ENCODE measurements at places on chromosomes 7 and 10.

DNA sequence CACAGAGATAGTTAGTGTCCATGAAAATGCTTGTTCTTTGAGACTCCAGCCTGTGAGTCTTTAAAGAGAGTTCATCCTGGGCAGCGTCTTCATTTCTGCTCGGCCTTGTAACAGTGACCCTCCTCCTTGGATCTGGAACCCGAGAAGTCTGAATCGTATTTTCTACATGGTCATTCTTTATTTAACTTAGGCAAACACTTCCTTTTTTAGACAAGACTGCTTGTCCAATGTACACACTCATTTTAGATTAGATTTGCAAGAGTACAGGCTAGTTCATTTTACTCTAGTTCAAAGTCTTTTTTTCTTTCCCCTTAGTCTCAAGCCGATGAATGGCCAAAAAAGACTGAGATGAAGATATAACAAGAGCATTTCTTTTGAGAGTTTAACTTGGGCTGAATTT lies 133.5 kb downstream of the CHN2 start:
- no peak for DNase-seq

- DNase-seq = no peak
Observed at GRCh38 chr7:128203710-128204214, 37.3 kb upstream of the LEP start.

- DNase-seq = no peak
Observed at GRCh38 chr10:7388602-7389001, 22.2 kb downstream of the SFMBT2 start.

GRCh38 chr7:51314726-51315125 lies 1.9 kb downstream of the COBL start:
- no peak for DNase-seq

GRCh38 chr10:111579473-111579872 lies 502.6 kb downstream of the ADRA2A start:
- no peak for DNase-seq

DNA sequence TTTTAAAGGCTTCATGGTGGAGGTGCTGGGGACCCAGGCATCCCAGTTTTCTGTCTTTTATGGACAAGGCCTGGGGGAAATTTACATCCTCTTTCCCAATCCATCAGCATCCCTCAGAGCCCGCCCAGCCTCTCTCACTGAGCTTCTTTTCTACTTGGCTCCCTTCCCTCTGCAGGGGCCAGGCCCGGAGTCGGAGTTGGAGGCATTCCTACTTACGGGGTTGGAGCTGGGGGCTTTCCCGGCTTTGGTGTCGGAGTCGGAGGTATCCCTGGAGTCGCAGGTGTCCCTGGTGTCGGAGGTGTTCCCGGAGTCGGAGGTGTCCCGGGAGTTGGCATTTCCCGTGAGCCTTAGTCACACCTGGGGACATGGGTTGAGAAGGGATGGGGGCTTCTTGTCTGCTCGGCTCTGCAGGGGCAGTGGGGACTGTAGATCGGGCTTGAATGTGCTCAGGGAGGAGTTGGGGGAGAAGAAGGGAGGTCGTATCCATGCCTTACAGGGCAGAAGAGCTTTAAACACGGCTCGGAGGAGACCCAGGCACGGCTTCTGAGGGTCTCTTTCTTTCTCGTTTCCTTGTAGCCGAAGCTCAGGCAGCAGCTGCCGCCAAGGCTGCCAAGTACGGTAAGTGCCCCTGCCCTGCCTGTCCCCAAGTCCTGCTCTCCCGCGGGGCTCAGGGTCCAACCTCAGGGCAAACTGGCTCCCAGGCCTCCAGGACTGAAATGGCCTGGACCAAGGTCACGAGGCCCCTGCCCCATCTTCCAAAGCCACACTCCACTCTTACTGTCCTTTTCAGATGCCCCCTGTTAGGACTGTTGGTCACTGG lies 27.3 kb upstream of the LIMK1 start:
- DNase-seq = no peak

GRCh38 chr10:105187243-105187642 lies 546.2 kb downstream of the SORCS3 start:
- DNase-seq = no peak

- no peak for DNase-seq
Observed at GRCh38 chr7:12783421-12784095, 96.1 kb downstream of the ARL4A start.

DNA sequence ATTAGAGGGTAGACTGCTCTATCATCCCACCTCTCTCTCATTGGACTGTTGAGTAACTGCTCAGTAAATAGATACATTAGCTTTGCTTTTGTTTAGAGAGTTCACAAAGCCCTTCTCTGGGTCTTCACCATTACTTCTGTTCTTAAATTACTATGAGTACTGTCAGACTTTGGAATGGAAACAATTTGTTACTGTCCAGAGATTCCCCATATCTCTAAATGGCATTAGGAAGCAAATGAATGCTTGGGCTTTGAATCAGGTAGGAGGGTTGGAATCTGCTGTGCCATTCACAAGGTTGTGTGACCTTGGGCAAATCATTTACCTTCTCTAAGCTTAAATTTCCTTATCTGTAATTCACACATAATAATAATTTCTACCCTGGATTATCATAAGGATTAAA lies 541.0 kb upstream of the FZD8 start:
- no peak for DNase-seq

GRCh38 chr10:112805701-112806100 lies 144.3 kb upstream of the TCF7L2 start:
- DNase-seq = no peak

- DNase-seq = no peak
Observed at GRCh38 chr10:123442901-123443300, 223.3 kb upstream of the GPR26 start.

DNA sequence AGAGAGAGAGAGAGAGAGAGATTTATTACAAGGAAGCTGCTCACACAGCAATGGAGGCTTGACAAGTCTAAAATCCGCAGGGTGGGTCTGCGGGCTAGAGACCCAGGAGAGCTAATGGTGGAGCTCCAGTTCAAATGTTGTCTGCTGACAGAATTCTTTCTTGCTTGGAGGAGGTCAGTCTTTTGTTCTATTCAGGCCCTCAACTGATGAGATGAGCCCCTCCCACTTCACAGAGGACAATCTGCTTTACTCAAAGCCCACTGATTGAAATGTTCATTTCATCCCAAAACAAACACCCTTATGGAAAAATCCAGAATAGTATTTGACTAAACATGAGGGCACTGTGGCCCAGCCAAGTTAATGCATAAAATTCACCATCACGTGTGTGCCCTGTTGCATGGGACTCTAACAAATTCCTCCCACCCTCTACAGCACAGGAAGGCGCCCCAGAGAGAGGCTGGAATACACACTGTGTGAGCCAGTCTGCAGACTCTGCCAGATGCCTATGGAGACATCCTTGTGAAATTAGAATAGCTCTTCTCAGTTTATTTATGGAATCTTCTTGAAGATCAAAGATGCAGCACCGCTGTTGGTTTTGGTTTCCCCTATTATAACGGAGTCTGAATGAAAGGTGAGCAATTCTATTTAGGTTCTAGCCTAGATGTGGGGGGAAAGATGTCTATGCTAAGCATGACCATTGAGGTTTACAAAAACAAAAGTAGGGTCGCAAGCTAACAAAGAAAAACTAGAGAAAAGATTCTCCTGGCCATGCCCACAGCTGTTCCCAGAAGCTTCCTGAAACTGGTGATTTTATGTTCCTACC lies 123.0 kb upstream of the SFMBT2 start:
- DNase-seq = no peak

DNA sequence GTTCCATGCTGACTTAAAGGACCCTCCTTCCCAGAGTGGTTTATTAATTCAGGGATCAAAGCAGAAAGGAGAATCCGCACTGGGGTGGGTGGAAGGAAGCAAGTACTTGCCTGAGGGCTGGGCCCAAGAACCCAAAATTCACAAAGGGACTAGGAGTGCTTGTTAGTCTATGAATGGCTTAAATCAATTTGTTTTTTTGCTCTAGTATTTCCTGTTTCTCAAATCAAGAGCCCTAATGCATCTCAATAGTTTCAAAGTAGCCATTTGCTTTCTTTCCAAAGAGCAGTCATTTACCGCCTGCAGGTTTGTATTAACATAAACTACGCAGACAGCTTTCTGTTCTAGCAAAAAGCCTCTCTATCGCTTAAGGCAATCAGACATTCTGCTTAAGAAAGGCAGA lies 44.2 kb upstream of the SLC35G1 start:
- no peak for DNase-seq

DNA sequence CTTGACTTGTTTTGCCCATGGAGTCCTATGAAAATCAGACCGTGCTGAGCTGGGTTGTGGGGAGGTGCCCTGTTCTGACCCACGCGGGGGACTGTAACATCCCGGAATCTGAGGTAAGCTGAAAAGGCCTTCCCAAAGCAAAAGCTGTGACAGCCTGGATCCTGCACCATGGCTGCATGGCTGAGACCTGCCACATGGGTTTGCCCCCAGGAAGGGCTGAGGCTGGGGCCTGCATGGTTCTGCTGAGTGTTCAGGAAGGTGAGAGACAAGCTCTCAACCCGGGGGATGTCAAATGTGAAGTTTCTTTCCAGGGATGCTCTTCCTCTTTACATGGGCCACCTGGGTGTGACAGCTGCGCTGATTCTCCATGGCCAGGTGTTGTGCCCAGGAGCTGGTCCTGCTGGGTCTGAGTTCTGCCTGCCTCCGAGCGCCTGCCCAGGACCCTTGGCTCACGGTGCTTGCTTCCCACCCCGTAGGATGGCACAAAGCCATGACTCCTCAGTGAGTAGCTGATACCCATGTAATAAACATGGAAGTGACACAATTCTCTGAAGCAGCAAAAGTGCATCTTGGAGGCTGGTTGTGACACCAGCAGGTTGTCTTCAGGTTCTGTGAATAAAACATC lies 58.3 kb downstream of the VIPR2 start:
- no peak for DNase-seq

DNA sequence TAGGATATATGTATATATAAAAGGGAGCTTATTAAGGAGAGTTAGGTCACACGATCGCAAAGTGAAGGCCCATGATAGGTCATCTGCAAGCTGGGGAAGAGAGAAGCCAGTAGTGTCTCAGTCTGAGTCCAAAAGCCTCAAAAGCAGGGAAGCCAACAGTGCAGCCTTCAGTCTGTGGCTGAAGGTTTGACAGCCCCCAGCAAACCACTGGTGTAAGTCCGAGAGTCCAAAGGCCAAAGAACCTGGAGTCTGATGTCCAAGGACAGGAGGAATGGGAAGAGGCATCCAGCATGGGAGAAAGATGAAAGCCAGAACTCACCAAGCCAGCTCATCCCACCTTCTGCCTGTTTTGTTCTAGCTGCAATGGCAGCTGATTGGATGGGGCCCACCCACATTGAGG lies 88.9 kb upstream of the TBX20 start:
- no peak for DNase-seq

DNA sequence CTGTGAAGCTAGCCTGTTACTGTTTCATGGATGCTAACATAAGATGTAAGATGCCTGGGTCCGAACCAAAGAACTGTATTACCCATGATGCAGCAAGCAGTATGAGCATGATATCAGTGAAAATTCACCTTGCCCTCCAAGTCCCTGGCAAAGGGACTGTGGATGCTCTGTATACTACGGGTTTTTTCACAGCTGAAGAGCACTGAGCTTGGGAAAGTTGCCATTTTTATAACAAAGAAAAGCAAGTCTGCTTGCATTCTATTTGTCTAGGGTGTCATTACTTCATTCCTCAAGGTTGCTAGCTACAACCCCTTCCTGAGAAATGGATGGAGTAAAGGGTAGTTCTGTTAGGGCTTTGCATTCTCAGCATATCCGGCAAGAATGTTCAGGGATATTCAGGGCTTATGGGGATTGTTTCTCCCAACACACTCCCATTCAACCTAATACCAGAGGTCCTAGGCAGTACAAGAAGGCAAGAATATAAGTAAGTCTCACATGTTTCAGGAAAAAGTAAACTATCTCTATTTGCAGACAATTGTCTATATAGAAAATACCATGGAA lies 5.1 kb upstream of the GPR22 start:
- DNase-seq = no peak

- no peak for DNase-seq
Observed at GRCh38 chr10:16505161-16505560, 16.5 kb downstream of the C1QL3 start.

DNA sequence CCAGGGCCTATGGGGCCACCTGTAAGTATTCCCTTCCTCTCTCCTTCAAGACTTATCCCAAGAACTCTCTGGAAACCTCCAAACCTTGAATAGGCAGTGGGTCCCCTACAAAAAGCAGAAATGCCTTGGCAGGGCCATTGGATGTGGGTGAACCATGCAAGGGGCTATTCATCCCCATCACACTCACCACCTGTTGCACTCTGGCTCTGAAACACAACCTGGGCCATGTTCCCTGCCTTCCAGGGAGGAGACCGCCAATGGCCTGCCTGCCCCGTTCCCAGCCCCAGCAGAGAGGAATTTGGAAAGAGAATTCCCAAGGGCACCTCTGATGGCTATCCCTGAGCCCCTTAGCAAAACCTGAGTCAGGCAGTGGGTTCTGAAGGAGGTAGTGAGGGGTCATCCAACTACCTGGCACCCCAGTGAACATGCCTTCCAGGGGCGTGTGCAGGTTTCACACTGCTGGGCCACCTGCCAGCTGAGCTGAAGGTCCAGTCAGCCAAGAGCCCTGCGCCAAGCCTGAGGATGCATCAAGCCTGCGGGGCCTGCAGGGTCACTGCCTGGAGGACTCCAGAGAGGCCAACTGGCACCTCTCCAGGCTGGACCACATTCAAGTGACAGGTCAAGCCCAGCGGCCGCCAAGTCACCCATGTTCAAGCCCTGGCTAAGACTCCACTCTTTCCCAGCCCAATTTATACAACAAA lies 101.3 kb downstream of the COL13A1 start:
- DNase-seq = no peak

Data from hematopoietic multipotent progenitor cell treated with erythropoietin and hydrocortisone succinate and interleukin-3 and kit ligand, for 15 days (in vitro differentiated cells).